ENCODE measurements at places on chromosomes 1 and 21.

DNA sequence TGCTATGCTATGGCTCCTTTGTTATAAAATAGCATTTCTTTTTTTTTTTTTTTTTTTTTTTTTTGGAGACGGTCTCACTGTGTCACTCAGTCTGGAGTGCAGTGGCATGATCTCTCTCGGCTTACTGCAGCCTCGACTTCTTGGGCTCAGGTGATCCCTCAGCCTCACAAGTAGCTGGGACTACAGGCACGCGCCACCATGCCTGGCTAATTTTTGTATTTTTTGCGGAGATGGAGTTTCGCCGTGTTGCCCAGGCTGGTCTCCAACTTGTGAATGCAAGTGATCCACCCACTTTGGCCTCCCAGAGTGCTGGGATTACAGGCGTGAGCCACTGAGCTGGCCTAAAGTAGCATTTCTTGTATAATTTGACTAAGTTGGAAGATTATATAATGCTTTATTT lies 10.8 kb downstream of the CAMTA1 start:
- no peak for DNase-seq

- DNase-seq: no peak
These were observed 37.5 kb downstream of the CMPK1 start for GRCh38 chr1:47371016-47371517.

GRCh38 chr1:51644020-51644419 lies 27.1 kb downstream of the OSBPL9 start:
- no peak for DNase-seq

- DNase-seq: no peak
These were observed 41.2 kb downstream of the MAP3K21 start for GRCh38 chr1:233368789-233369130.

DNA sequence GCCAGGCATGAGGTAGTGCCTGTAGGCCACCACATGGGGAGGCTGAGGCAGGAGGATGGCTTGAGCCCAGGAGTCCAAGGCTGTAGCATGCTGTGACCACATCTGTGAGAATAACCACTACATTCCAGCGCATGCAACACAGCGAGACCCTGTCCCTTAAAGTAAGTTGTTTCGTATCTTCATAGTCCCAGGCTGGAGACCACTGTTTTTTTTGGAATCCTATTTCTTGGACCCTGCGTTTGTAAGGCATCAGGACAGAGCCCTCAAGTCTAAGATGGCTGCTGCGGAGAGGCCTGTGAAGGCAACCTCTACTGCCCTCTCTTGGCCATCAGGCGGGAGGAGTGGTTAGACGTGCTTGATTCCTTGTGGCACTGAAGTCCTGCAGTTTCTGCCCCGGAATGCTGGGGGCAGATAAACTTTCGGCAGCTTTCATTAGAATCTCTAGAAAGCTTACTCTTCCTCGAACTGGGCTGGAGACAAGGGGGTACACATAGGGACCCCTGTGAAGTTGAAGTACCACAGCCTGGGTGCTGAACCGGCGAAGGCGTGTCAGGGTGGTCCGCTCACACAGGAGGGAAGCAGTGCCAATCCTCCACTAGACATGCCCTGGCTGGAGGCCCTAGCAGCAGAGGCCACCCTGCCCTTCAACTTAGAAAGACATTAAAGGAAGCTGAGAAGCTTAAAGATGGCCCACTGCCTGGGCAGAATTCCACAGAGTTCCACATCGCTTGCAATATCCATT lies 36.6 kb downstream of the RABIF start:
- DNase-seq: peak; percentile 34

DNA sequence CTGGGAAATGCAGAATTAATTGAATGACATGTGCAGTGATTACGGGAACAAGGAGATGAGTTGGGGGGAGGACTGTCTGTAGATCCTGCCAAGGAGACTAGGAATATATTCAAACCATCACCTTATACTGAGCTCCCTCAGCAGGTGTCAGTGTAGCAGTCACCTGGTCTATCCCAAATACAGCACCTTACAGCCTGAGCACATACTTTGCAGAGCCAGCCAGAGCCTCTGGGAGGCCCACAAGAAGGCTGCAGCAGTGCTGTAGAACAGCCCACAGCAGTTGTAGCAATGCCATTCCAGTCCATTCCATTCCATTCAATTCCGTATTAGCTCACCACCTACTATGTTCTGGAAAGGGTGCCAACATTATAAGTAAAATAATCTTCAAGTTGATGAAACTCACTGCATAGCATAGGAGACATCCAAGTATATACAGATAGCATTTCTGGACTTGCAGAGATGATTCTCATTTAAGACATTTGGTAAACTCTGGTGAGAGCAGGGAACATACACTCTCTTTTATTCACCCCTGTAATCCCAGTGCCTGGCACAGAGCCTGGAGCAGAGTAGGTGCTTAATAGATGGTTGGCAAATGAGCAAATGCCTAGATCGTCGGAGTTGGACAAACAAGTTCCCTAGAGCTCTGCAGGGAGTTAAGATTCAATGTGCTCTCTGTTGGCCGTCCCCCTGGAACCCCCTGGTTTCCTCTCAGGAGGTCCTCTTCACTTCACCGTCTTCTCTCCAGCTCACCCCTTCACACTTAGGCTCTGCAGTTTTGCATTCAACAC lies 44.7 kb downstream of the KCNC4 start:
- DNase-seq: no peak

DNA sequence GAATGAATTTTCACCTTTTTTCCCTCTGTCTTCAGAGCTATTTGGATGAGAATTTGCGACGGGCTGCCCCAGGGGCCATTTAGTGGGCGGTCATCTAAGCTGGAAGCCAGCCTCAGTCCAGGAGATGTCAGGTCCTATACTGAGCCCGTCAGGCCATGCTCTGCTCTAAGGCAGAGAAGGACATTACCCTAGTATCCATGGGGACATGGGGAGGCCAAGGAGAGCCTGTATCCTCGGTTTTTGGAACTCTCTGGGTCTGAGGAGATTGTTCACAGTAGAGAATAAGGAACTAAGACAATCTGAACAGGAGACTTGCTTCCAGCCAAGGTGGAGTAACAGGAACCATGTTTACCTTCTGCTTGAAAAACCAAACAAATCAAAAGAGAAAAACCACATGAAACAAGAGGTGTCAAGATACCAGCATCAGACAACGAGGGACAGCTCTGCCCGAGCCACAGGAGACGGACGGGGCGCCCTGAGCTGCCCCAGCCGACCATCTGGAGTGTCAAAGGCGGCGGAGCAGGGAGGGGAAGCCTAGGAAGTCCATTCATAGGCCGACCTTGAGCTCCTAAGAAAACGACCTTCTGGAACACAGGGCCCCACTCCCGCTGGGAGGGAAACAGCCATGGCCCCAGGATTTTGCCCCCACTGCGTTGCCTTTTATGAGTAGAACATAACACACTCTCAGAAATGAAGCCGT lies 20.0 kb upstream of the ADARB1 start:
- no peak for DNase-seq

DNA sequence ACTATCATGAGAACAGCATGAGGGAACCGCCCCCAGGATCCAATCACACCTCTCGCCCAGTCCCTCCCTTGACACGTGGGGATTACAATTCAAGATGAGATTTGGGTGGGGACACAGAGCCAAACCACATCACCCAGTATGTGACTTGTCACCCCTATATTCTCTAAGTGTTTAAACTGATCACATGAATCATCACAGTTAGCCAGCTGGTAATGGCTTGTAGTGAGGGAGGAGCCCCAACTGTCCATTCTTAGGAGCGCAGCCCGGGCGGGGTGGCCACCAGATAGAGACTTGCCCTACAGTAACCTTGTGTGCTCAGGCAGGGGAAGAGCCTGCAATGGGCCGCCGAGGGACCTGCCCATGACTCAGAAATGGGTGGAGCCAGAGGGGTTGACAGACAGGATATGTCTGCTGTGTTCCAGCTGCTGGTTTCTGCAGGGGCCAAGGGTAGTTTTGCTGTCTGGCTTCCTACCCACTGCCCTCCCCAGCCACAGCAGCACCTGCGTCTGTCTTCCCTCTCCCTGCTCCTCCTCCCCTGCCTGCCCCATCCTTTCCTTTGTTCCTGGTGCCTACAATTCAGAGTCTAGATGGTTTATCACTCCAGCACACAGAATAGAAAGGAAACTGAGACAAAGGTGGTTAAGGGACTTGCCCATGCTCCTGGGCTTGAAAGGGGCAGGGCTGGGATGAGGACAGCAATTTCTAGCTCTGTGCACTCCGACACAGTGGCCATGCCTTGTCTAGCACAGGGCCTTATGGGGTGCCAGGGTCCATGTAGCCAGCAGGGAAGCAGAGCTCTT lies 9.2 kb downstream of the ABCG1 start:
- DNase-seq: peak; percentile 100

GRCh38 chr21:16179773-16180172 lies 450.0 kb downstream of the USP25 start:
- no peak for DNase-seq

GRCh38 chr1:153841463-153841994 lies 66.3 kb downstream of the SLC27A3 start:
- no peak for DNase-seq

GRCh38 chr1:157302724-157303123 lies 164.5 kb upstream of the ETV3 start:
- DNase-seq: no peak

DNA sequence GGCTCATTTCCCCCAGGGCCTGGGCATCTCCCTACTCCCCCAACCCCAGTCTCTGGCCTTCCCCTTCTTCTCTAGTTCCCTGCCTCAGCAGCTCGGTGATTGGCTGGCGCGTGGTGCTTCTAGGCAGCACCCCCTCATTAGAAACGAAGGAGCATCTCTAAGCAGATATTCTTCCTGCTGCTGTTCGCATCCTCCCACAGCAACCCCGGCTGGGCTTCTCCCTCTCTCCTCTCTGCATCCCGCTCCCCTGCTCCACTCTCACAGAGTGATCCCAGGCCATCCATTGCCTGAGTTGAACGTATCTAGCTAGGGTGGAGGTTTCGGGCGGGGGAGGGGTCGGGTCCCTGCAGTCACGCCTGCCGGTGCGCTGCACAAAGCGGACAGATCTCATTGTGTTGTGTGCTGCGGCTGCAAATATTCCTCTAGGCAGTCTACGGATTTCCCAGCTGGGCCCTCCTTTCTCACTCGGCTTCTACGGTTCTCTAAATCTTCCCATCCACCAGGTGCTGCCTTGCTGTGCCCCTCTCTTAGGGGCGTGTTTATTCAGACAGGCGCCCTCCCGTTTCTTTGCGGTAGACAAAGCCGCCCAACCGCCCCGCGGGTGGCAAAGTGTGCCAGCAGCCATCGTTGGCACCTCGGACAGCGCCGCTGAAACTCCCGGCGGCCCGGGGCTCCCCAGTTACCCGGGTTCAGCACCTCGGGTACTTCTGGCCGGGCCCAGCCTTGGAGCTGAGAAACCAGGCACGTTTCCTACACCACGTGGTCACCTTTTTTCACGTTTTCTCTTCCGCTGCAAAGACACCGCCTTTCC lies 2.2 kb downstream of the CACNA1E start:
- DNase-seq: no peak

DNA sequence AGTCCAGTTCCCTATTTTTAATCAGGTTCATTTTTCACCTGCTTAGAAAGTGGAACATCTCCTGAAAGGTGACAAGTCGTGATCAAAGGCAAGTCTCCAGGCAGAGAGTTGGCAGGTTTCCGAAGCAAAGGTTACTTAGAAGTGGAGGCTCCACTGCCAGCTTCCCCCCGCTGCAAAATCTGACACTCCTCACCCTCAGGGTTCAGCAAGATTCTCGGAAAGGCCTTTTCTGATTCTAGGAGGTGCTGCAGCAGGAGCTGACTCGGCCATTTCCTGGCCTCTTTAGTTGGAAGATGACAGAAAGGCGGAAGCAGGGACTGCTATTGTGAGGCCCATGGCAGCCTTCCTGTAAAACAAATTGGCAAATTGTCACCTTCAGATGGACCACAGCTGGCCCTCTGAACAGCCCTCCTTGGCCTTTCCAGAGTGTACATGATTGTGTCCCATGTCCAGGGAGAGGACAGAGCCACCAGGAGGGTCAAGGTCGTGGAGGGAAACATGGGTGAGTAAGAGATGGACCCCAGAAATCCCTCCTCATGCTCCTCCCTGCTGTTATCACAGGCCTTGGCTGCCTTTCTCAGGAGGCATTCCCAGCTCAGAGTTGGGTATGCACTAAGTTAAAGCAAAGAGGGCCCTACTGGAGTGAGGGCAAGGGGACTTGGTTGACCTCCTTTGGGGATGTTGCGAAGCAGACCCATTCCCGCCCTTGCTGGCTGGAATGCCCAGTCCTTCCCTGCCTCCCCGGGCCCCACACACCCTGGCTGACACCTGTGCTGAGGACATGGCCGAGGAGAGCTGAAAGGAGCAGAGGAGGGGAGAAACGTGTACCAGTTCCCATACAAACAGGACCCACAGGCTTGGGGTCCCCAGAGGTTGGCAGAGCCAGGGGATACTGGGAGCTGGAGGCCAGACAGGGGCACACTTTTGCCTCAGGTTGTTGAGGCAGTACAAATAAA lies 115.5 kb upstream of the IRF2BP2 start:
- DNase-seq: peak; percentile 54

DNA sequence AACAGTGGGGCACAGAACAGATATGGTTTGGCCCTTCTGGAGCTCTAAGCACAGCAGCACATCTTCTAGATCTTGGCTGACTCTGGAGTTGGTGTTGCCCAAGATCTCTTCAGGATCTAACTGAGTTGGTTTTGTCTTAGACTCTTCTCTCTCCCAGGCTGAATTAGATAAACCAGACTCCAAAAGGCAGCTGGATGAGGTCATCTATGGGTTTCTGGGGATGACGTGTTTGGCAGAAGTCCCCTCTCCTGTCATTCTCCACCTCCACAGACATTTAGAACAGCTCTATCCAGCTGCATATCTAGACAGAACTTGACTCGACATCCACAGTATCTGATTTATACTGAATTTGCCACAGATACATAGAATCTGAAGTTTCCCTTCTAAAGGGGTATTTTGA lies 75.3 kb downstream of the ST6GALNAC5 start:
- no peak for DNase-seq

- DNase-seq: peak; percentile 73
These were observed 42.0 kb downstream of the ADSS2 start for GRCh38 chr1:244409701-244410100.

DNA sequence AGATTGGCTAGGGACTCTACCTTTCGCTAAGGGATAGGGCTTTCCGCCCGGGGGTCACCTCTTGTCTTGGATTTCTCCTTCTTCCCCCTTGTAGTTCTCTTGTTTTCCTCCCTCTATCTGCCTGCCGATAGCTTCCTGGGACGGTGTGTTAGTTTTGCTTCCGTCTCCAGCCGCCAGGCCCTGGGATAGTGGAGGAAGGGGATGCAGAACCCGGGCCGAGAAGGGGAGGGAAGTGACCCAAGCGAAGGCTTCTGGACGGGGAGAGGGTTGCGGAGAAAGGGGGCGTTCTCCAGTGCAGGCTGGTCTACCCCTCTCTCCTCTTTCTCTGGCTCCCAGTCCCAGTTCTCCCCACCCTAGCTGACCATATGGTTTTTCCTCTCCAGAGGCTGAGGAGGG lies 871 bp downstream of the TUFT1 start:
- peak; percentile 29 for DNase-seq

DNA sequence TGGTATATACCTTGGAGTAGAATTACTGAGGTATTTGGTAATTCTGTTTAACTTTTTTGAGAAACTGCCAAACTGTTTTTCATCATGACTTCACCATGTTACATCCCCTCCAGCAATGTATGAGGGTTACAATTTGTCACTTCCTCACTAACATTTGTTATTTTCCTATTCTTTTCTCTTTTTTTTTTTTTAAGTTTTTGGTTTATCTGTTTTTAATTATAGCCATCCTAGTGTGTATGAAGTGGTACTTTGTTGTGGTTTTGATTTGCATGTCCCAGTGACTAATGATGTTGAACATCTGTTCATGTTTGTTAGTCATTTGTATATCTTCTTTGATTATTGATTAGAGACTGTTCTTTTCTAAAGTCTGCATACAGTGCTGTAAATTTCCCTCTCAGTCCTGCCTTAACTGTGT lies 147.3 kb downstream of the HS2ST1 start:
- DNase-seq: no peak

- DNase-seq: no peak
These were observed 143.6 kb downstream of the GABPA start for GRCh38 chr21:25878344-25878743.

Data from CD14-positive monocyte (primary cell).